Activated CD8-positive, alpha-beta memory T cell treated with anti-CD3 and anti-CD28 coated beads for 1 hour (primary cell): ENCODE measurements at places on chromosomes 16 and 17.
A peak's percentile ranks its signal among the peaks of the same experiment; 100 is the strongest.

- DNase-seq: peak; percentile 67
Observed at GRCh38 chr17:2053380-2054261, 1.3 kb upstream of the HIC1 start.

DNA sequence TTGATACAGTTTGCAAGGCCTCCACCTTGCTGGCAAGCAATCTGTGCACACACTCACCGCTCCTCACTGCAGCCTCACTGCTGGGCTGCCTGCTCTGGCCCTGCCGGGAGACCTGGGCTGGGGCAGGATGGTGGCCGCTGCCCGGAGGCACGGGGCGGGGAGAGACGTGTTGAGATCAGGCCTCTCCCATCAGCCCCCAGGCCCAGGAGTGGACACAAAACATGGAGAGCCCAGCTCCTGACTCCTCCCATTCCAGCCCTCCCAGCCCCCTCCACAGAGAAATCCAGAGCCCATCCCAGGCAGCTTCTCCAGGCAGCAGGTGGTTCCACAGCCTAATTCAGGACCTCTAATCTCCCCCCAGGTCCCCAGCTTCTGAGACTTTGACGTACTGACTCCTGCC, 23.1 kb upstream of the RPL38 start:
- DNase-seq: no peak

DNA sequence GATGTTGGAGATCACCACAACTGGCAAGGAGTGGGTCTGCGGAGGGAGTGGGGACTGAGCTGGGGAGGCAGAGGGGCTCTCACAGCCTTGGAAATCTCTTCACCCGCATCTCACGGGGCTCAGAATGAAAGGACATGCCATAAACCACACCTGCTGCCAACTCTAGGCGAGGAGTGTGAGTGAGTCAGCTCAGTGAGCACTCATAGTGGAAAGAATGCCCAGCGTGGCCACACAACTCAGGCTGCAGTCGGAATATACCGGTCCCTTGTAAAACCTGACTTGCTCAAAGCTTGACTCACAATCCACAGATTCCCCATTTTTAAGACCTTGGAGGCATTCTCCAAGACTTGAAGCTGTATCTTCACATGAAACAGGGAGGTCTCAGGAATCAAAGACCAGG, 36.7 kb downstream of the STAT5A start:
- no peak for DNase-seq

DNA sequence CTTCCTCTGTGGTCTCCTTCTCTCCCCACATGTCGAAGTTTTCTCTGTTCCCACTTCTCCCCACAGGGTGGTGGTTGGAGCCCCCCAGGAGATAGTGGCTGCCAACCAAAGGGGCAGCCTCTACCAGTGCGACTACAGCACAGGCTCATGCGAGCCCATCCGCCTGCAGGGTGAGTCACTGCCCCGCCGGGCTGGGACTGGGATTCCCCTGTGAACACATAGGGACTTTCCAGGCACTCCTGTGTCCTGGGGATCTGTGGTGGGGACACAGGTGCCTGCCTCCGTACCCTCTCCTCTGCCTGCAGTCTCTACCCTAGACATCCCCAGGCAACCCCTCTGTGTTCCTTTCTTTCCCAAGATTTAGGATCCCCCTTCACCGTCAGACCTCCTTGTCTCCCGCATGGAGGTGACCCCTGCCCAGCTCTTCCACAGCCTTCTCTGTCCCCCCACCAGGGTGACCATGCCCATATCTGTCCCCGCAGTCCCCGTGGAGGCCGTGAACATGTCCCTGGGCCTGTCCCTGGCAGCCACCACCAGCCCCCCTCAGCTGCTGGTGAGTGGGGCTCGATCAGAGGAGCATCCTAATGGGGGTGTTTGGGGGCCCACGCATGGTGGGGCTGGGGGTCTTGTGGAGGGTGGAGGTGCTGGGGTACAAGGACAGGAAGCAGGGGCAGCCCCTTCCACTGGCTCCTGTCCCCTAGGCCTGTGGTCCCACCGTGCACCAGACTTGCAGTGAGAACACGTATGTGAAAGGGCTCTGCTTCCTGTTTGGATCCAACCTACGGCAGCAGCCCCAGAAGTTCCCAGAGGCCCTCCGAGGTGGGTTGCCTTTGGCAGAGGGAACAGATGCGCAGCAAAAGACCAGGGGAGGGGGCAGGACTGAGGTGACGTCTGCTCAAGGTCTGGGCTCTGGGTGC, 5.8 kb downstream of the ITGAM start:
- DNase-seq: peak; percentile 34

GRCh38 chr16:71426069-71426879, 15.6 kb downstream of the TLE7 start:
- DNase-seq: no peak

DNA sequence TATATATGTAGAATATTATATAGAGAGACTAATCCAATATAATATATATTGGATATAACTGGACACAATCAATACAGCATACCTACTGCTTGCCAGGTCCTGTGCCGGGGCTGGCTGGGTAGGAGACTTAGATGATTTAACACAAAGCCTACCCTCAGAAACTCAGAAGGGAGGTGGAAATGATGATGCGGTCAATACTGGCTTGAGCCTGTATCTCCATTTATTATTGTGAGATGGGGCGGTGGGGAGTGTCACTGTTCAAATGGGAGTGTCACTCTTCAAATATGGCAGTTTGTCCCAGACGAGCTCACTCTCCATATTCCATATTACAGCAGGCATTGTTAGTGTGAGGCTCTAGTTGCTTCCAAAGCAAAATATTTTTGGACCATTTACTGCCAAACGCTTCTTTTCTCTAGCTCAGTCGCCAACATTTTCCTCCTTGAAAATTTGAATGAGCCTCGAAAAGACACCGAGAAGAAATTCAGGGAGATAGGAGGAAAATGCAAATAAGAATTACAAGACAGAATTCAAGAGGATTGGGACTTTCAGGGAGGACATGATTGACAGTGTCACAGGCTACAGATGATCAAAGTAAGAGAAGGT, 70.7 kb downstream of the WSCD1 start:
- no peak for DNase-seq

- DNase-seq: no peak
Observed at GRCh38 chr17:42009170-42009569, 8.1 kb downstream of the DNAJC7 start.

GRCh38 chr17:61989509-61989908, 61.7 kb upstream of the INTS2 start:
- no peak for DNase-seq

DNA sequence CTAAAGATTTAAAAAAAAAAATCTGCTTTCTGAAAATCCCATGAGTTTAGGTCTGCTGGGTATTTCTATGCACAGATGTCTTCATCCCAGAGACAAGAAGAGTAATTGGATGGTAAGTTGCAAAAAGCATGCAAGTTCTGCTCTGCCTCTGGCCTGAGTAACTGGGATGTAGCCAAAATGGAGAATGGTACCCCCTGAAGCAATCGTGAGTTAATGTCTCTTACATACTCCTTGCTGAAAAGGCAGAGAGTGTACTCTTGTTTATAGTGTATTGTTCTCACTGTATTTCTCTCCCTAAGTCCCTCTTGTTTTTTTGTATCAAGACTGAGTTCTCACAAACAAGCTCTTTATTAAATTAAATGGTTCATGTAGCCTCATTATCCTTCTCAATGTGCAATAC, 259.0 kb downstream of the IRX3 start:
- DNase-seq: no peak

- DNase-seq: no peak
Observed at GRCh38 chr16:87486713-87487247, 6.0 kb downstream of the ZCCHC14 start.

GRCh38 chr16:49562228-49562627, 188.6 kb downstream of the C16orf78 start:
- DNase-seq: no peak

- DNase-seq: no peak
Observed at GRCh38 chr17:82374626-82375331, 3.2 kb downstream of the UTS2R start.

- DNase-seq: no peak
Observed at GRCh38 chr17:47778184-47778635, 43.4 kb downstream of the OSBPL7 start.

GRCh38 chr17:1920948-1921351, 91.1 kb downstream of the RPA1 start:
- DNase-seq: no peak

DNA sequence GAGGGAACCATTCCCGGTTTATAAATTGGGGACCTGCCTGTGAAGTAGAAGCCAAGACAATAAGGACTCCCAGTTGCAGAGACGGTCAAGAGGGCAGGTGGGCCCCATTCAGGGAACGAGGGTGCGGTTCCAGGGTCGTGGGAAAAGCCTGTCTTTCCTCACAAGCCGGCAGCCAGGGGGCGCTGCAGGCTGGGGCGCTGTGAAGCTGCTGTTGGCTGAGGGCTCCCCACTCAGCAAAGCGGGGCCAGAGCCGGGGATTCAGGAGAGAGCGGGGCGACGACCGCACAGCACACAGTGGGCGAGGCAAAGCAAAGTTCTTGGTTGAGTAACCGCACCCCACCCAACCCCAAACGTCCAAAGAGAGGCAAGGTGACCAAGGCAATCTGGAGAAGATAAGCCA, 24.9 kb downstream of the CDRT15 start:
- peak; percentile 44 for DNase-seq

DNA sequence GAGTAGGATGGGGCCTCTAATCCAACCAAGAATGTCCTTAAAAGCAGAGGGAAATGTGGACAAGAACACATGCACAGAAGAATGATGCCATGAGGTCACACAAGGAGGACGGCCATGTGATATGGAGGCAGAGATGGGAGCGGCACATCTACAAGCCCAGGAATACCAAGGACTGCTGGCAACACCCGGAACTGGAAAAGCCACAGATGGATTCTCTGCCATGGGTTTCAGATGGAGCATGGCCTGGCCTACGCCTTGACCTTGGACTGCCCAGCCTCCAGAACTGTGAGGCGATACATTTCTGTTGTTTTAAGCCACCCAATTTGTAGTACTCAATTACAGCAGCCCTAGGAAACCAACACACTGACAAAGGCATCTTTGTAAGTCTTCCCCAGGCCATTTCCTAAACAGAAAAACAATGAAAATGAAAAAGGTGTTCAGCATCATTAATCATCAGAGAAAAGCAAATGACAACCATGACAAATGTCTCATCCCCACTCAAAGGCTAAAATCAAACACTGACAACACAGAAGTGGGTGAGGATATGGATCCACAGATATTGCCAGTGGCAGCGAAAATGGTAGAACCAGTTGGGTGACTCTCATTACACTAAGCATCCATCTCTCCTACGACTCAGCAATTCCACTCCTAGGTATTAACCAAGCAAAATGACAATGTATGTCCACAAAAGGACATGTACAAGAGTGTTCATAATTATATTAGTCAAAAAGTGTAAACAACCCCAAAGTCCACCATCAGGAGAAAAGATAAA, 76.9 kb upstream of the CNEP1R1 start:
- DNase-seq: no peak

- no peak for DNase-seq
Observed at GRCh38 chr16:15510992-15511391, 76.6 kb downstream of the BMERB1 start.

DNA sequence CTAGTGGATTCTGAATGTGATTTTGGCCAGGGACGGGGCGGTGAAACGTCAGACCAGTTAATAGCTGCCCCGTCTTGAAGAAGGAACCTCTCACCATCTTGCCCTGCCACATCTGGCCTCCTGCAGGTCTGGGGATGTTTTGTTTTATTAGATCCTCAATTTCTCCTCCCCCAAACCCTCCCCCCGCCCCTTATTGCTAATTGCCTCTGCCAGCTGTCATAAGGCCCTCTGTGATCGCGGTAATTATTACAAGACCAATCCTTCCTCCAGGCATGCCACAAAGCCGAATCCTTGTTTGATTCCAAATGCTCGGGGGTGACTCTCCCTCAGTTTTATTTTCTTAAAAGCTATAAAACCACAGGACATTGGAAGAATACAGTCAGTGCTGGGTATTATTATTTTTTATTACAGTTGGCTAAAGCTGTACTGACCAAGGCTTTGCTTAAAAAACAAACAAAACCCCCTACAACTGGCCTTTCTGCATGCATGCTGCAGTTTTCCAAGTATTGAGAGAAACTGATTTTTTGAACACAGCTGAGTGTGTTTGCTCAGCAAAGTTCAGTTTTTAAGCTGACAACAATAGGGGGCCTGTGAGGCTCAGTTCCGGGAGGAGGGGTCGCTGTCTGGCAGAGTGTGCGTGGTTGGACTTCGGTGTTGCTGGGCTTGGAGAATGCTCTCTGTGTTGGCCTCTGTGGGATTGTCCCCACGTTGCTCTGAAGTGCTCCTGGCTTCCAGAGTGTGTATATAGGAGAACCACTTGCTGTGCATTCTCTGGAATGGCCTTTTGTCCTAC, 1.7 kb downstream of the KSR1 start:
- no peak for DNase-seq

DNA sequence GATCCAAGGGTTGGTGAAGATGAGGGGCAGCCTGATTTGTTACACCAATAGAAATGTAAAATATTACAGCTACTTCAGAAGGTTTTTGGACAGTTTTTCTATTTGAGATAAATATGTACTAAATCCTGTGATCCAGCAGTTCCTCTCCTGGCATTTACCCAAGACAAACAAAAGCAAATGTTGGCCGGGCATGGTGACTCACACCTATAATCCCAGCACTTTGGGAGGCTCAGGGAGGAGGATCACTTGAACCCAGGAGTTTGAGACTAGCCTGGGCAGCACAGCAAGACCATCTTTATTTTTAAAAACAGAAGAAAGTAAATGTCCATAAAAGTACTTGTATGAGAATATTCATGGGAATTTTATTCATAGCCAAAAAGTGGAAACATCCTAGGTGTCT, 64.8 kb upstream of the MRC2 start:
- DNase-seq: no peak

DNA sequence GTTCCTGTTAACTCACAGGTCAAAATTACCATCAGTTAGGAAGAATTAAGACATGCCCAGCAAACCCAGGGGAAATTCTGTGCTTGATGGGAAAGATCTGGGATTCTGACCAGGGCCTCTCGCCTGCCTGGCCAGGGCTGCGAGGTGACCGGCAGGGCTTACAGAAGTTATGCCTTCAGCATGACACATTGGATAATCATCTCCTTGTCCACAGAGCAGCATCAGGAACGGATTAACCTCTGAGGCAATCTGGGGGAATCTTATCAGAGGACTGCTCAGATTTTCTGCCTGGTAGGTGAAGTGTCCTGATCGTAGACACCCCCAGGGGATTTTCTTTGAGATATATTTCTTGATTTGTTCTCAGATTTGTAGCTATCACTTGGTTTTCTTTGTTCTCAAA, 172.5 kb downstream of the HS3ST3A1 start:
- DNase-seq: no peak

DNA sequence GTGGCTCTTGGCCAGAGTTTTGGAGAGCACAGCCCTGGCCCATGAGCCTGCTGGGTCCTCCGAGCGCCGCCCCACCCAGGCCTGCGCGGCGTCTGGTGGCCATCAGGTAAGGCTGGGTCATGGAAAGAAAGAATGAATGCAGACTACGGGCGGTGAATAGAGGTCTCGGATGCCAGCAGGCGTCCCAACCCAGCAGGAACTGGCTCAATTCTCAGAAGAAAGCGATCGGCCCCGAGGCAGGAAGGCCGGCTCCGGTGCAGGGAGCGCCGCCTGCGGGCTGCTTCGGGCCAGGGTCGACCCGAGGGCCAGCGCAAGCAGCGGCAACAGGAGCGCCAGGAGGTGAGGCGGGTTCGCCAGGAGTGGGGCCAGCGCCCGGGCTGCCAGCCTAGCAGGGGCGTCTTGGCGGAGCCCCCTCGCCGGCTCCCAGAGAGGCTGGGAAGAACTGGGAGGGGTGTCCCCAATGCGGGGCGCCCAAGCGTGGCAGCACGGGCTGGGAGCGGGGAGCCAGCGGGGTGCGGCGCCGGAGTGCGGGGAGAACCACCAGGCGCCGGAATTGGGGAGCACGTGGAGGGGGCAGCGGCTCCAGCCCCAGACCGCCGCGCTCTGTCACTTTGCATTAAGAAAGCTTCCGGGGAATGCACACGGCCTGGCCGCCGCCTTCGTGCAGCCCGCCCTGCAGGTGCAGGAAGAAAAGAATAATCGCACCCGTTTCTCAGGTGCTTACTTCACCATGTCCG, 7.1 kb upstream of the TMC5 start:
- DNase-seq: no peak
